ENCODE measurements at places on chromosomes 12 and 14.

- no peak for DNase-seq
Measured at GRCh38 chr14:104700225-104700651, 10.8 kb downstream of the INF2 start.

- no peak for DNase-seq
Measured at GRCh38 chr14:101110729-101111619, 207.5 kb upstream of the RTL1 start.

DNA sequence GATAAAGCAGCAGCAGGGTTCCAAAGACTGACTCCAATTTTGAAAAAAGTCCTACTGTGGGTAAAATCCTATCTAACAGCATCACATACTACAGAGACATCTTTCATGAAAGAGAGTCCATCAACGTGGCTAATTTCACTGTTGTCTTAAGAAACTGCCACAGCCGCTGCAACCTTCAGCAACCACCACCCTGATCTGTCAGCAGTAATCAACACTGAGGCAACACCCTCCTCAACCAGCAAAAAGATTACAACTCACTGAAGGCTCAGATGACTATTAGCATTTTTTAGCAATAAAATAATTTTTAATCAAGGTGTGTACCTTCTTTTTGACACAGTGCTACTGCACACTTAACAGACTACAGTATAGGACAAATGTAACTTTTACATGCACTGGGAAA is 6.6 kb downstream of the CAPRIN2 start:
- no peak for DNase-seq

GRCh38 chr12:103748002-103748401 is 93.0 kb downstream of the NT5DC3 start:
- DNase-seq: no peak

DNA sequence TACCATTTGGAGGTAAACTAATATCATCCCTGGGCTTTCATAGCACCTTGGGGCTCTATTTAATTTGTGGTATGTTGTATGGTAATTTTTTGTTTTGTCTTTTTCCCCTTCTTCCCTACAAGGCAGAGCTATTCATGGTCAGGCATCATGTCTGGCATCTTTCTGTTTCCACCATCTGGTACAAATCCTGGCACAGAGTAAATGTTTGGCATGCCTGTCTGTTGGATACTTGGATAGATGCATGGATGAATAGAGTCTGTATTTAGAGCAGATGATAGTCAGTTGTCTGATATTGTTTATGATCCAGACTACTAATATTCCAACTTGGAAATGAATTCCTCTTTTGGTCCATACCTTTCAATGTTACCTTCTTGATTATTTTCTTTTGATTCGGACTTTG is 139.8 kb downstream of the NEDD1 start:
- DNase-seq: no peak
